ENCODE measurements at places on chromosomes 3 and 15. TPM values are rescaled to one million over a fixed set of nuclear protein-coding genes. Genes with fewer than 3 reads are reported as not detected.

Gene SLC28A2
- 0.44 TPM for polyA plus RNA-seq

Gene ZIC4
- not detected for polyA plus RNA-seq

GRCh38 chr3:172513488-172513887, 9.7 kb downstream of the TNFSF10 start:
- no peak for DNase-seq

- DNase-seq, result no peak
Measured at GRCh38 chr3:31985831-31986230, 4.3 kb downstream of the ZNF860 start.
